ENCODE measurements at places on chromosomes 16 and 17.

DNA sequence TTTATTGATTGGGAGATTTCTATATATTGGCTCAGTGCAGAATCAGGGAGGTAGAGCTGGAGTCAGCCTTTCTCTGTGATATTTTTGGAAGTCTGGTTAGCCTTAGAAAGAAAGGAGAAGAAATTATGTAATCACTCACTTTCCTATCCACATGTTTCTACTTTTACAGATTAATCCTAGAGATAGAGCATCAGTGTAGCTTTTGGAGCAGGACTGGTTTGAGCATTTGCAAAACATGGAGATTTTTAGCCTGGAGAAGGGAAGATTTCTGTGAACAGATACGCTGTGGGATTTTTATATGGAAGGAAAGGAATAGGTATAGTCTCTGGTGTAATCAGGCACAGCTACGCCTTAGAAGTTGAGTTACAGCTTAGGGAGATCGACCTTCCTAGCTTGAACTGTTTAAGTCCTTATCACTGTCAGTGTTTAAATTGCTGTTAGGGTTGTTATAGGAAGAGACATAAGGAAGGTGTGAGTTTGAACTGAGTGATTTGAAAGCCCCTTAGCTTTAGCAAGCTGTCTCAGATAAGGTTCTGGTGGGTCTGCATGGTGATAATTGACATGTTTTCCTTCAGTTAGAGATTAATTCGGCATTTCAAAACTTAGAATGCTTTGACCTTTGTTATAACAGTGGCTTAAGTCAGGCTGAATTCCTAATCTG, 20.5 kb downstream of the METTL9 start:
- DNase-seq: no peak

DNA sequence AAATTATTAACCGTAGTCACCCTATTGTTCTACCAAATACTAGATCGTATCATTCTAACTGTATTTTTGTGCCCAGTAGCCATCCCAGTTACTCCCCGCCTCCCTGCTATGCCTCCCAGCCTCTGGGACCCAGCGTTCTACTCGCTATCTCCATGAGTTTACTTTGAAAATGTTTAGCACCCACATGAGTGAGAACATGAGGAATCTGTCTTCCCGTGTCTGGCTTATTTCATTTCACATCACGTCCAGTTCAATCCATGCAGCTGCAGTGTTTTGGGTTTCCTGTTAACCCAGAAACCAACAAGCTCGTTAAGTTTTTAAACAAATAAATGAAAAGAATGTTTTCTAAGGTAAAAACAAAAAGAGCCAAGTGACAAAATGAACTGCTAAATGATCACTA, 82.1 kb downstream of the VPS53 start:
- no peak for DNase-seq

GRCh38 chr17:2844416-2844815, 48.2 kb downstream of the RAP1GAP2 start:
- no peak for DNase-seq

GRCh38 chr17:7885367-7886226, 3.0 kb upstream of the CHD3 start:
- DNase-seq: no peak

- DNase-seq: no peak
Measured at GRCh38 chr16:69513180-69513966, 52.4 kb upstream of the NFAT5 start.

- DNase-seq: no peak
Measured at GRCh38 chr17:37118366-37119137, 169.8 kb downstream of the AATF start.

- DNase-seq: no peak
Measured at GRCh38 chr17:12743046-12743445, 46.3 kb upstream of the ARHGAP44 start.

DNA sequence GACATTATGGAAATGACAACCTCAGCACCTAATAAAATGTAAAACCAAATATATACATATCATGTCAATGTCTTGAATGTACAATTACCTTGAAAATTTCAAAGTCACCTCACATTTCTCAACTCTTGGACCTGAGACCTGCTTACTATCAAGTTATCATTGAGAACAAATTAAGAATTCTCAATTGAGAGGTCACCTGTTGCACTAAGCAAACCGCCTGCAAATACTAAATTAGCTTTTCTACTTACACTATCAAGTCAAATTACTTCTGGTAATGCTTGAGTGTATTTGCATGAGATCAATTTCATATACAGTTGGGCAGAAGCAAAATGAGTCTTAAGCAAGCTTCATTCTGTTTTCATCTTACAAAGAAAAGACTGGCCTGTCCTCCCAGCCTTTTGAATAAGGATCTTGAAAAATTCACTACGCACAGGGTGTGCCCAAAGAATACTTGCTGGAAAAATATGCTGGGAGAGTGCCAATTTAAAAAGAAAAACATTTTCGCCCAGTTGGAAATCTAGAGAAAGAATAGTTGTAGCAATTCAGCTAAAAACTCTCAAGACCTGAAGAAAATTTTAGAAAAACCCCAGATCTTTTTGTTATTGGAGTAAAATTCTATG, 35.7 kb downstream of the KANSL1 start:
- no peak for DNase-seq

DNA sequence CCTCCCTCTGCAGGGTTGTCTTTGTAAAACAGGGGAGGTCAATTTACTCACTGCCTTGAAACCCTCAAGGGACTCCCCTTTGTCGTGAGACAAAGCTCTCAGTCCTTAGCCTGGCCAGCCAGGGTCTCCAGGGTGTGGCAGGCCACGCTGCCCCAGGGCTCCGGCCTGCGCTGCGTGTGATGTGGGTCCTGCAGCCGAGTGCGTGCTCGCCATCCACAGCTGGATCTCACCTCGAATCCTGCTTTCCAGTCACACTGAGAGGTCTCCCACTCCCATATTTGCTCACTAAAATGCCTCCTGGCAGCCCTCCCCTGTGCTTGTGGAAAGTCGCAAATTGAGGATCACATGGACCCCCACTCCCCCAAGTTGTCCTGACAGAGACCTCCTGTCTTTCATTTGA, 10.0 kb upstream of the CLEC18C start:
- no peak for DNase-seq

- no peak for DNase-seq
Measured at GRCh38 chr16:85720302-85720637, 30.6 kb downstream of the C16orf74 start.

DNA sequence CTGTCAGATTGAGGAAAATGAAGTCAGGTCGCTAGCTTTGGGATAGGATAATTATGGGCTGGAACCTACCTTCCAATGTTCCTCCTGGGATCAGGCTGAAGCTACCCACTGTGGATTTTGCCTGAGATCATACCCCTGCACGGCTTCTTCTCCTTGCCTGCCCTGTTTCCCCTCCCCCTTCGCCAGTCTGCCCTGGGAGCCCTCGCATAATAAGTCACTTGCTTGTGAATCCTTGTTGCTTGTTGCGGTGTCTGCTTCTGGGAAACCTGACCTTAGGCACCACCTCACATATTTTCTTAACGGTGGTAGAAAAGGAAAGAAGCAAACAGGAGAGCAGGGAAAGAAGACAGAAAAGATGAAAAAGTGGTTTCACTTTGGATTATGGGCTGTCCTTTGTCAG, 13.3 kb upstream of the PMP22 start:
- no peak for DNase-seq

GRCh38 chr17:42421507-42422338, 1.3 kb downstream of the CAVIN1 start:
- no peak for DNase-seq

- no peak for DNase-seq
Measured at GRCh38 chr16:3015865-3016521, 2.0 kb downstream of the CLDN6 start.

GRCh38 chr17:75681289-75681688, 14.2 kb downstream of the SAP30BP start:
- no peak for DNase-seq

GRCh38 chr17:28582513-28582912, 5.8 kb upstream of the ALDOC start:
- no peak for DNase-seq

DNA sequence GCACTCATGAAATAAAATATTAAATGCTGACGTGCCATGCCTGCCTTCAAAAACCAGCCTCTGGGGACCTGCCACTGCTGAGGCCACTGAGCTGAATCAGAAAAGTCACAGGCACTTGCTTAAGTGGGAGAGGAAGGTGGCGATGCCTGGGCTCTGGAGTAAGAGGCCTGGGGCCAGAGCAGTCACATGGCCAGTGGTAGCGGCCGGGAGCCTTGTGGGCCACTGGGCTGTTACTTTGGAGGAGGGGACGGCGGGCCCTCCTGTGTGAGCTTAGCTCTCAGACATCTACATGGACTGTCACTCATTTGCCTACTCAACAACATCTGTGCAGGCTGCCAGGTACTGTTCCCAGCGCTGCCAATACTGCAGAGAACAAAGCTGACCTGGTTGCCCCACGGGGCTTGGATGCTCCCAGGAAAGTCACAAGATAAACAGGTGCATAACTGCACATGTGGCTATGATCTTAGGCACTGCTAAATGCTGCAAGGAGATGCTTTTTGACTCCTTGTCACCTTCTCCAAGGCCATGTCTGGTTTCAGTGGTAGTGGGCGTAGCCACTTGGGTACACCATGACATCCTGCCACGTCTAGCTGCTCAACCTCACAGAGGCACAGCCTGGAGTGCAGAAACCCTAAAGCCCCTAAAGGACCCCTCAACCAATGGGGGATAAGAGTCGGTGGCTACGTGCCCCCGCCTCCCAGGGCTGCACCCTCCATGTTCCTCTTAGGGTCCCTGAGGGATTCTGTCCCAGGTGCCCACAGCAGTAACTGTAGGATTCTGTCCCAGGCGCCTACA, 11.6 kb downstream of the COTL1 start:
- DNase-seq: no peak

DNA sequence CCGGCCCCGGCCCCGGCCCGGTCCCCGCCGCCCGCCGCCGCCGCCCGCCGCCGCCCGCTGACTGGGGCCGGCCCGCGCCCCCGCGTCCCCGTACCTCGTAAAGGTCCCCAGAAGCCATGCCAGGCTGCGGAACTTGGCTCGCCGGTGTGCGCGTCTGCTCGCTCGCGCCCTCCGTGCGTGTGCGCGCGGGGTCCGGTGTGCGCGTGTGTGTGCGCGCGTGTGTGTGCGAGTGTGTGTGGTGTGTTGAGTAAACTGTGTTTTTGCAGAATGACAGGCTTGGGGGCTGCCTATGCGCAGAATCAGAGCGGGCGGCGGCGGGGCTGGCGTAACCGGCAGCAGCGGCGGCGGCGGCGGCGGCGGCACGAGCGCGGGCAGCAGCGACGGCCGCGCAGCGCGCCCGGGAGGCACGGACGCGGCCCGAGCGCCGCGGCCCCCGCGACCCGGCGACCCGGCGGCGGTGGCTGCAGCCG, 307 bp downstream of the CDYL2 start:
- peak; percentile 37 for DNase-seq

DNA sequence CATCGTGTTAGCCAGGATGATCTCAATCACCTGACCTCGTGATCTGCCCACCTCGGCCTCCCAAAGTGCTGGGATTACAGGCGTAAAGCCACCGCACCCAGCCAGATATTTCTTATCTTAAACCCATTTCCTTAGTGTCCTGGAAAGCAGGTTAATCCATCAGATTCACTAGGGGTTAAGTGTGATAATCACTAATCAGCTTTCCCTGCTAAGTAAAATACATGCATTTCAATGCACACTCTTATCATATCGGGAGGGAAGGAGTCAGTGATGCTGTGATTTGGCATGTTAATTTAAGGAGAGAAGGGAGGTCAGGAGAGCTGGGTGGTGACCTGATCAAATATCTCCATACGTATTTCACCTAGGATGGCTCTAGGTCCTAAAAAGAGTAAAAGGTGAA, 29.1 kb downstream of the STAT3 start:
- DNase-seq: no peak

DNA sequence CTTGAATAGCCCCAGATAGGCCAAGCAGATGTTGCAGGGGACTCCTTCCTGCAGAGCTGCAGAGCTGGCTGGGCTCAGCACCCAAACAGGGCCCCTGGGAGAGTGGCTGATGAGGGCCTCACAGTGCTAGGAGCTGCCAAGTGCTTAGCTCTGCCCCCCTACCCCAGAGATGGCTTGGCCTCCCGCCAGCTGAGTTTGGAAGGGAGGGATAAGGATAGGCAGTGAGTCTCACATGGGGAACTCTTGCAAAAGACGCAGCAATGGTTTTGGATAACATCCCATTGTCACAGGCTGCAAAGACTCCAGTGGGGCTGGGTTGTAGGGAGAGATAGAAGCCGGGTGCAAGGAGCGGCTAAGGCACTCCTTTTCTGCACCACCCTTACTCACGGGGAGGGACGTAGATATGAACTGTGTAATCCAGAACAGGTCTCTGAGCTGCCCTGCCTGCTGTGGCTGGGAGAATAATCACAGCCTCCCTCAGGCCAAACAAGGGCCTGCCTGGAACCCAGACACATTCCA, 52.9 kb upstream of the MAF start:
- DNase-seq: peak; percentile 24

GRCh38 chr17:6938637-6939036, 57.2 kb upstream of the ALOX12 start:
- no peak for DNase-seq

GRCh38 chr17:81583589-81584342, 31.6 kb upstream of the FAAP100 start:
- no peak for DNase-seq

GRCh38 chr17:64039106-64039400, 18.6 kb upstream of the ICAM2 start:
- DNase-seq: no peak

- DNase-seq: no peak
Measured at GRCh38 chr17:4407851-4408250, 25.9 kb upstream of the SPNS3 start.

DNA sequence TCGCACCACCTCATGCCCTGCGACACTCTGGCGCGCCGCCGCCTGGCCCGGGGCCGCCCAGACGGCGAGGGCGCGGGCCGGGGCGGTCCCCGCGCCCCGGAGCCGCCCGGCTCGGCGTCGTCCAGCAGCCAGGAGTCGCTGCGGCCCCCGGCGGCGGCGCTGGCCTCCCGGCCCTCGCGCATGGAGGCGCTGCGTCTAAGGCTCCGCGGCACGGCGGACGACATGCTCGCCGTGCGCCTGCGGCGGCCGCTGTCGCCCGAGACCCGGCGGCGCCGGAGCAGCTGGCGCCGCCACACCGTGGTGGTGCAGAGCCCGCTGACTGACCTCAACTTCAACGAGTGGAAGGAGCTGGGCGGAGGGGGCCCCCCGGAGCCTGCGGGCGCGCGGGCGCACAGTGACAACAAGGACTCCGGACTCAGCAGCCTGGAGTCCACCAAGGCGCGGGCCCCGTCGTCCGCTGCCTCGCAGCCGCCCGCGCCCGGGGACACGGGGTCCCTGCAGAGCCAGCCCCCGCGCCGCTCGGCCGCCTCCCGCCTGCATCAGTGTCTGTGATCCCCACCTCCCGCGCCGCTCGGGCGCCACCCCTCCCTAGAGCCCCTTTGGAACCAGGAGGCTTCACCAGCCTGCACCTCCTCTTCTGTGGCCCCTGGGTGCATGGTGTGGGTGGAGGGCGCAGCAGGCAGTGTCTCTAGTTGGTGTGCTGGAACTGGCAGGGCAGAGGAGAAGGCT, 82.3 kb downstream of the ARHGAP23 start:
- DNase-seq: no peak

GRCh38 chr16:27245276-27246172, 23.0 kb downstream of the NSMCE1 start:
- DNase-seq: peak; percentile 47

GRCh38 chr17:41176744-41177387, 1.2 kb downstream of the KRTAP4-2 start:
- no peak for DNase-seq

- no peak for DNase-seq
Measured at GRCh38 chr17:4838309-4838785, 5.2 kb downstream of the MINK1 start.
